AG08396 (cell line): ENCODE measurements at places on chromosomes 3 and 15.

GRCh38 chr15:78604420-78604819 is 16.4 kb downstream of the CHRNA3 start:
- no peak for DNase-seq

DNA sequence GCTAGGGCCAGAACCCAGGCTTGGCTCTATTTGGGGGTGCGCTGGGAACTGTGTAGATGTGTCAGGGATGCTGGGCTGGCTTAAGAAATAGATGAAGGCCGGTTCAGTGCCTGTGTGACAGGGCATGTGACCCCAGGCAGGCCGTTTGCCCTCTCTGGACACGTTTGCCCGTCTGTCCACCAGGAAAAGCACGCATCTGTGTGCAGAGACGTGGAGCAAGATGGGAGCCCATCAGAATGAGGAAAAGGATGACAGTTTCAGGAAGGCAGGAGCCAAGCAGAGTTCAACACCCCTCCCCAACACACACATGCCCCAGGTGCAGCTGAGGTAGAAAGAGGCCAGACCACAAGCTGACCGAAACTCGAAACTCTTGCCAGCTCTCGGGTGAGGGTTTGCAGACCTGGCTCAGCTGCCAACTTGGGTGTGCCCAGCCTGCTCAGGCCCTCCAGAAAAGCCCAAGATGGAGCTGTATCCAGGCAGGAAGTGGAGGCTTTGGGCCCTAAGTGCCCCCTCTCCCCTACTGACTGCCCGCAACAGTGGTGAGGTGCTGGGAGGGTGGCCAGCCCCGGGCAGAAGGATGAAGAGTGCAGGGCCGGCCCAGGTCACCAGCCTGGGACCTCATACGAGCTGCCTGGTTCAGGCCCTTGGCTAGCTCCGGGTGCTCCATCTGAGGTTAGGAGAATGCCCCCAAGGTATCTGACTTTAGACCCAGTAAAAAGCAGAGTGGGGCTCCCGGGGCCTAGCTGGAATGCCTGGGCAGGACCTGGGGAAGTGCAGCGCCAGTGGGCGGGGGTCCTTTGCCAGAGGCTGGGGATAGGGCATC is 10.2 kb upstream of the MESP1 start:
- DNase-seq: no peak

DNA sequence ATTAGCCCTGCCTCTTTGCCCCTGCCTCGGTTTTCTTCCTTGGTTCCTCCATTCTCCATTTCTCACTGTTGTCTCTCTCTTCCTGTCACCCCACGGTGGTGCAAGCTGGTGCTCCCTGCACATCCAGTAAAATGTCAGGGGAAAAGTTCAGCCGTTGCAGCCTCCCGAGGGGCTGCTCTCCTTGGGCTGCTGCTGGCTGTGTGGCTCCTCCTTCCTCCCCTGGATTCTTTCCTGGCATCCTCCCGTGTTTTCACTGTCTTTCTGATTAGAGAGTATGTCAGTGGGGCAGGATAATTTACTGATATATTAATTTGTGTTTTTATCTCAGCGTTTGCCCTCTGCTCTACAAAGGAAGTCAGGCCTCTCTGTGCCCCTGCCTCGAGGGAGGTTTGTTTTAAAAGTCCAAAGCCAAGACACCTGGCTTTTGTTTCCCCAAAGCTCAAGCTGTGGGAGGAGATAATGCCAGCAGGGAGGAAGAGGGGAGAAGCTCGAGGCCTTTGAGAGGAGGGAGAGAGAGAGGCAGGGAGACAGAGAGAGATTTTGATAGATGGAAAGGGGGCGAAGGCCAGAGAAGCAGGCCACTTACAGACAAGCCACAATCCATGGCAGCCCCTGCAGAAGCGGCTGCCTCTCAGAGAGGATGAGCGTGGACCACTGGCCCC is 150.3 kb upstream of the NR2F2 start:
- DNase-seq: no peak

DNA sequence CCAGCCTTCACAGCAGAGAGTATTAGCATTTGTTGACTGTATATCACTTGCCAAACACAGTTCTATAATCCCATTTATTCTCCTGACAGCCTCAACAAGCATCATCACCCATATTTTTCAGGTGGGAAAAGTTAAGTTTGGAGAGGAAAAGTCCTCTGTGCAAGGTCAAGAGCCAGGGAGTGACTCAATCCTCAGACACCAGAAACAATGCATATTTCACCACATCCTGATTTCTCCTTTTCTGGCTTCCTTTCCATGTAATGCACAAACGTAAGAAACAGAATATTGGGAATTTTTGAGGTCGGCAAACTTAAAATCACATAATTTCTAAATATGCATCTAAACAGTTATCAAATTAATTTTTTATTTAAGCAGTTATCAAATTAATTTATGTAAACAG is 116.0 kb upstream of the GADL1 start:
- no peak for DNase-seq

GRCh38 chr15:55231455-55231854 is 34.7 kb upstream of the RSL24D1 start:
- DNase-seq: no peak

- no peak for DNase-seq
These were observed 208.7 kb upstream of the LRIG1 start for GRCh38 chr3:66709532-66709931.

- peak; percentile 56 for DNase-seq
These were observed 9.3 kb downstream of the COLQ start for GRCh38 chr3:15512166-15512565.

DNA sequence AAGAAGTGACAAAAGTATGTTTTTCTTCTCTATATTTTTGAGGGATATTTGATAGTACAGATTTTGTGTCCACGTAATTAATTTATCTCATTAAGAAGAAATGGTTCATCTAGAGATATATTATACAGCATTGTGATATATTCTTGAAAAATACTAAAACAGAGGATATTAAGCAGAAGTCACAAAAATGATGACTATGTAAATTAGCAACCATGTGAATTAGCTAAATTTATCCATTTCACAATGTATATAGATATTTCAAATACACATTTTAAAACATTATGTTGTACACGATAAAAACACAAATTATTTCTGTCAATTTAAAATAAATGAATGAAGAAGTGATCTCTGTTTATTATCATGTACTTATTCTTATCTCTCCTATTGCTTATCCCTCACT is 989.5 kb downstream of the TUSC7 start:
- no peak for DNase-seq

DNA sequence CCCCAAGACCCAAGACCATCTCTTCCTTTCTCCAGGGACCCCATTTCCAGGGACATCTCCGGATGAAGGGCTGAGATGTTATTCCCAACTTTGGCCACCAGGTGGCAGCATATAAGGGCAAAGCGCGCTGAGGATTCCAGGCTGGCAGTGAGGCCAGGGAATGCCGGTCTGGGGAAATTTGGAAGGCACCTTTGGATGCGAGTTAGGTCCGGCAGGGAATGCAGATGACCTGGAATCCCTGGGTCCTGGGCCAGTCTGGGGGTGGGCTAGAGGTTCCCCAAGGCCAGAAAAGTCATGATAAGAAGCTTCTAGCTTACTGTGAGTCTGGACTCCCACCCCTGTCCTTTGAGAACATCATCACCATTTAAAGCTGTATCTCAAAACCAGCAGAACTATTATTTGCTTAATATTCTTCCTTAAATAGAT is 1.6 kb upstream of the CHST13 start:
- peak; percentile 89 for DNase-seq

DNA sequence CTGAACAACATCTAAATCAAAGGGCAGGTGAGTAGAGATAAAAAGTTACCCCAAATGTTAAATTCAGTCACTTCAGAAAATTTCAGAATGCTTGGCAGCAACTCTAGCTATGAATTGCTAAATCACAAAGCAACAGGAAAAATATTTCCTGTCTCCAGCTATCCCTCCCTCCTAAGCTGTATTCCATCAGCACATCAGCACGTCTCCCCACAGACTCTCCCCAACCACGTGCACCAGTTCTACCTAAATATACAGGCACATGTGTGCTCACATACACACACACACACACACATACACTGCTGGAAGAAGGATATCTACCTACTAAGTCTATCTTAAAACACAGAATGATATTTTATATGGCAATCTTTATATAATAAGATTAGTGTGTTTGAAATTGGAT is 177.1 kb upstream of the ARHGEF26 start:
- no peak for DNase-seq

GRCh38 chr15:88098361-88098760 is 158.2 kb downstream of the NTRK3 start:
- no peak for DNase-seq

GRCh38 chr3:95407709-95408463 is 1345.0 kb downstream of the NSUN3 start:
- DNase-seq: no peak

GRCh38 chr15:56244038-56244810 is 545 bp upstream of the RFX7 start:
- peak; percentile 73 for DNase-seq

GRCh38 chr3:8987645-8988383 is 24.5 kb upstream of the RAD18 start:
- peak; percentile 88 for DNase-seq

GRCh38 chr3:58482917-58483636 is 8.8 kb upstream of the KCTD6 start:
- no peak for DNase-seq
